Aortic smooth muscle cell (primary cell): ENCODE measurements at places on chromosomes 4 and X. TPM values are rescaled to one million over a fixed set of nuclear protein-coding genes. Genes with fewer than 3 reads are reported as not detected.

SPRY1 gene
- 32.2 and 35.4 TPM in 2 replicates for total RNA-seq

SPIN4 gene
- total RNA-seq: 2.3 and 2.4 TPM in 2 replicates

DYNLT3 gene
- 63.1 and 65.7 TPM in 2 replicates for total RNA-seq

MUC7 gene
- not detected in 2 replicates for total RNA-seq

SPIN2B gene
- 10.6 and 12.2 TPM in 2 replicates for total RNA-seq

F11 gene
- total RNA-seq: not detected in 2 replicates

TREX2 gene
- total RNA-seq: 3.5 and 4.9 TPM in 2 replicates

PABPC1L2B gene
- not detected in 2 replicates for total RNA-seq

SMIM10L2A gene
- total RNA-seq: 0.12 and 0.26 TPM in 2 replicates

XPNPEP2 gene
- total RNA-seq: not detected in 2 replicates

LIMCH1 gene
- 35.9 and 58.1 TPM in 2 replicates for total RNA-seq

IQCM gene
- total RNA-seq: not detected in 2 replicates
